Stimulated activated CD4-positive, alpha-beta T cell treated with anti-CD3 and anti-CD28 coated beads, Interleukin-1b, Interleukin-23, amount 100 ng/mL, for 24 hours (primary cell): ENCODE measurements at places on chromosomes 5 and 9.

- DNase-seq: no peak
These were observed 81.1 kb downstream of the PTPN3 start for GRCh38 chr9:109417054-109417453.

DNA sequence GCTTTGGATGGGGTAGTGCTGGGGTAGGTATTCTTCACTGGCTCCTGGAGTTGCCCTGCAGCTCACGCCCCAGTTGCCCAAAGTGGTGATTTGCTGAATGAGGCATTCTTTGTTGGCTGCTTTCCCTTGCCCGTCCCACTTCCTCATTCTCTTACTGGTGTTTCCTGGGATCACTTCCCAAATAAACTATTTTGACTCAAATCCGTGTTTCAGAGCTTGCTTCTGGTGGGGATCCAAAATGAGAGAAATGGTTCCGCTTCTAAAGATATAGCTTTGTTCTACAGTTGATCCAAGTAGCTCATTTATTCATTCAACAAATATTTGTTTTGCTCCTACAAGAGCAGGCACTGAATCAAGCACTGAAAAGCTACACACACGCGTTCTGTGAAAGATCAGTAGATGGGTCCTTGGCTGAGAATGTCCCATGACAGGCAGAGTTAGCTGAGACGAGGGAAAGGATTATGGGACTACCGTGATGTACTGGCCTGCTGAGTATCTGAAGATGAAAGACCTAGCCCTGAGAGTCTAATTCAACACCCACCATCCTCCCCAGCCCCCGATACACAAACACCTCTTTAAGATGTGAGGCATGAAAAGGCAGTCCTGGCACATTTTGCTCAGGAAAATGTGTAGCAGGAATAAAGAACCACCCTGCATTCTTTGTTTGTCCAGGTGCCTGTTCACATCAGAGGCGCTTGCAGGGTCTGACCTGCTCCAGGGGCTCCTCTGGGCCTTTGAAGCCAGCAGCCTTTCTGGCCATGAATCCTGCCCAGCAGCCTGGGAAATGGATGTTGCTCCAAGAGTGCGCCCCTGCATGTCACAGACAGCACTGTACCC is 143.1 kb upstream of the RANBP3L start:
- DNase-seq: no peak

- DNase-seq: no peak
These were observed 80.1 kb downstream of the TRIM32 start for GRCh38 chr9:116767219-116767618.

DNA sequence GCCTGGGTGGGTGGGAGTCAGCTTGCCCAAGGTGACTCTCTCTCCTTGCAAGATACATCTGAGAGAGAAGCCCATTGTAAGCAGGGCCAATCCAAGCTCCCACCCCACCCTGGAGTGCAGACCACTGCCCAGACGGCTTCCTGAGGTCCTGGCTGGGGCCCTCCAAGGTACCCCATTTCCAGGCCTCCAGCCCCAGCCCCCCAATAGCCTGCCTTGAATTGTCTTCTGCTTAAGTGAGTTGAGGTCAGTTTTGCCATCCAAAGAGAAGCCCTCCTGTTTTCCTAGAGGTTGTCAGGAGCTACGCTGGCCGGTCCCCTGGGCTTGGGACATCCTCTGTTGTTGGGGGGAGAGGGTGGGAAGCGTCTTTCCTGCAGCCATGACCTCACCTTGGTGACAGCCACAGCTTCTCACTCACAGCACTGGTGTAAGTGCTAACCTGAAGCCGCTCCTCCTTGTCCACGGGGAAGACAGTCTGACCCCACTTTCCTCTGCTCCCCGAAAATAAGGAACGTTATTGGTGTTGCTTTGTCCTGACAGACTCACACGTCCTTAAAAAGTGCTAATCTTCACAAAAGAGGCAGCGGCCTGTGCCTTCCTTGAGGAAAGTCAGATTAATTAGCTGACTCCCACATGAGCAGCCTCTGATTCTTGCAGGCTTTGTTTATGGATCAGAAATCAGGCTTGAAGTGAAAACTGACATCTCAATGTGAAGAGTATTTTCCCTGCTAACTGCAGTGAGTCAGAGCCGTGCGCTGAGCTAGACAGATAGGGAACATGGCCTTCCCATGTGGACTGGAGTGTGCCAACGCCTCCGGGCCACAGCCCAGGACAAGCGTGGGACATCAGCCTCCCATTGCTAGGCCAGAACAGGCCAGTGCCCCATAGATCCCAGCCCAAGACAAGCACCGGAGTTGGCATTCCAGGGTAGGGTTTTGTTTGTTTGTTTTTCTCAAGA is 52.3 kb downstream of the ADAMTS2 start:
- DNase-seq: no peak

DNA sequence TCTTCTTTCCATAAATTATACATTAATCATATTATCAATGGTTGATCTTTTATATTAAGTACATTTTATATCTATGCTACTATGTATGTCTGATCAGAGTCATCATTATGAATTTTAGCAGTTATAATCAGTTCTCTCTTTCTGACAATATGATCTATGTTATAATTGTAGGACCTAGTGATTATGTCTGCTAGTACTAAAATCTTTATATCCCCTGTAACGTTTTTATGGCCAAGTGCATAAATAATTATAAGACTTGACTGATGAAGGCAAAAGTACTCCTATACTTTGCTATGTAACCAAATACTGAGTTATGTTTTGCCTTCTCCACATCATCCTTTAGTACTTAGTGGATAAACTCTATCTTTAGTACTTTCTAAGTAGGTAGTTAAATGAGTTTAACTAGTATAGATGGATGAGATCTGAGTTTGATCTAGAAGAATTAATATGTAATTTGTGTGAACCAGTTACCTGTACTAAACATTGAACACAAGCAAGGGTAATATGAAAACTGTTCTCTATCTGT is 75.4 kb downstream of the SLF1 start:
- no peak for DNase-seq

DNA sequence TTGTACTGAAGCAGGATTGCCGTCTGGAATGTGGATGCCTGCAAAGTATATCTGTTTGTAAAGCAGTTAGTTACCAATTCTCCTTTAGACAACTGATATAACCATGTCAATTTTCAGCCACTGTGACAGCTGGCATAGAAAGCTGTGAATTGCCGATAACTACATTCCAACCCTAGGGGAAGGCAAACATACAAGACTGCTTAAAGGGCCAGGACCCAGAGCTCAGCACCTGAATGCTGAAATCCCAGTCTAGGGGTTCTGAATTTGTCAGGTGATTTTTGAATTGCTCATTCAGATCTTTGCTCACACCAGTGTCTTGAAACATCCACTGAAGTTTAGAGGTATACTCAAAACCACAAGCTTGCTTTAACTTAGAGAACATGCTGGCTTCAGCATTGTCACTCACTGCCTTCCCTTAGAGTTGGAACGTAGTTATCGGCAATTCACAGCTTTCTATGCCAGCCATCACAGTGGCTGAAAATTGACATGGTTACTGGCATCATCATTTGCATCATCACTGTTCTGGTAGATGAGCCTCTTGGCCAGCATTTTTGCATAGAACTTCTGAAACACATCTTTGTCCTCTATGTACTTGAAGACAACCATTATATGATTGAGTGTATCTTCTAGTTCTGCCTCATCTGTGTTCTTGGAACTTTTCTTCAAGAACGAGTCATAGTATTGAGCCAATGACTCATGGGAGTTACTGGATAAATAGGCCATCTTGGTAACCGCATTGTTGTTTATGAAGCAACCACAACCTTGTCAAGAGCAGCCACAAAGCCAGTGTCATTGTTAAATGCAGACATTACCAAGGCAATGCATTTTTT is 82.1 kb downstream of the CCDC192 start:
- DNase-seq: no peak

DNA sequence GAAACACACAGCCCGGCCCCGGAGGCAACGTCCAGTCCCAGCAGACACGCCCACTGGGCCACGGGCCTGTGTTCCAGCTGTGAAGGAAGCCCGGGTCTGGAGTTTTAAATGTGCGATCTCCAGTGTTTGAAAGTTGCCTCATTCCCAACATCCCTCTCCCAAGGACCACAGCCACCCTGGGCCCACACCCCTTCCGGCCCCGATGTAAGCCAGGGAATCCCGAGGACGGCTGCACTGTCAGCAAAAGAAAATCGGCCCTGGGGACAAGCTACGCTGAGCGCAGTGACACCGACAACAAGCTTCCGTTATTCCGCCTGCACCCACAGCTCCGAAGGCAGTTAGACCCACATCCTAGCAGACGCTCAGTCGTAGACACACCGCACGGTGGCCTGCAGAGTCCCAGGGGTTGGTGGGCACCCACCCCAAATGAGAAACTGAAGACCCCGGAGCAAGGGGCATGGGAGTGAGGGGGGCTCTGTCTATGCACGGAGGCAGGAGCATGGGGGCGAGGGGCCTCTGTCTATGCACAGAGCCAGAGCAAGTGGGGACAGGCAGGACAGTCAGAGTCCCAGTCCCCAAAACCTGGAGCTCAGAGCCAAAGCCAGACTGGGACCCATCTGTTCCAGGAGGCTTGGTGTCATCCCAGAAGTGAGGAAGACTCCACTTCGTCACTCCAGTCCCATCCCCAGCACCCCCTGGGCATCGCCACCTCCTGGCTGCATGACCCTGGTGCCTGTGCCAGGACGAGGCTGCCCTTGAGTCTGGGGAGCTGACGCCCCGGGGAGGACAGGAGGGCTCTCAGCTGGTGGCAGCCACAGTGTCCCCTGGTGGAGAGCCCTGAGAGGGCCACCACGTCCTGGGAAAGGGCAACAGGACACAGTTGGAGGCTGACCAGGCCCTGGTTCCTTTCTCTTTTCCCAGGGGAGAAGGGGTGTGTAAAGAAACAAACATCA is 23.4 kb downstream of the GLT6D1 start:
- no peak for DNase-seq

DNA sequence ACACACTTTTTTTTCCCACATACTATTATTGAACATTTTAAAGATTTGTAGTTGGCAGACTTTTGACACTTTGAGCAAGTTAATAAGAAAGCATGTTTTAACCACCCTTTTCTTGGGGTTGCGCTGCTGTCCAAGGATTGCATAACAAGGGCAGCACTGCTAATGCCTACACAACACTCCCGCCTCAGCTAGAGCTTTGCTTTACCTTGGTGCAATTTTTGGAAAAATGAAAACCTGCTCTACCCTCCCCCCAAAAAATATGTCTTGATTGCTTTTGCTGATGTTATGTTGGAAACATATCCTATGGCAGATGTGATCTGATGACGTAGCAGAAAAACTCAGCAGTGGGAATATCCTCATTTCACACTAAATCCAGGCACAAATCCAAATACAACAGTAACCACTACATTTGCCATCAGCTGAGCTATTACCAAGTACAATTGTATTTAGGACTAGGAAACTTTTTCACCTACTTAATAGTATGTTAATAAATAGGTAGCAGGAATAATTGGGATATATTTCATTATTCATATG is 51.5 kb downstream of the UBE2R2 start:
- no peak for DNase-seq

DNA sequence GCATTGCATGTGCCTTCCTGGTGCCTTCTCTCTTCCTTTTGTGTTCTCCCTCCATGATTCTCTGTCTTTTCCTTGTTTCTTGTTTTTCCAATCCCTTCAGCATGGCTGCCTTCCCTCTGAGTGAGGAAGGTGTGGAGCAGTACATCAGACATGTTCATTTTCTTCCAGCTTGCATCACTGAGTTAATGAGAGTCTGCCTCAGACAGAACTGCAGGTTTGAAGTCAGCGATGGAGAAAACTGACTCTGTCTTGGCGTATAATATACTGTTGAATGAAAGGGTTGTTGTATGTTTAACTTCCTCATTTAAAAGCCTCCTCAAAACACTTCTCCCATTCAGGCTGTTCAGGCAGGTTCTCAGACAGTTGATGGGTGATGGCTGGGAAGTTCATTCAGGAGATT is 129.3 kb downstream of the KDM4C start:
- DNase-seq: no peak

GRCh38 chr5:79568632-79569190 is 43.5 kb upstream of the TENT2 start:
- no peak for DNase-seq

DNA sequence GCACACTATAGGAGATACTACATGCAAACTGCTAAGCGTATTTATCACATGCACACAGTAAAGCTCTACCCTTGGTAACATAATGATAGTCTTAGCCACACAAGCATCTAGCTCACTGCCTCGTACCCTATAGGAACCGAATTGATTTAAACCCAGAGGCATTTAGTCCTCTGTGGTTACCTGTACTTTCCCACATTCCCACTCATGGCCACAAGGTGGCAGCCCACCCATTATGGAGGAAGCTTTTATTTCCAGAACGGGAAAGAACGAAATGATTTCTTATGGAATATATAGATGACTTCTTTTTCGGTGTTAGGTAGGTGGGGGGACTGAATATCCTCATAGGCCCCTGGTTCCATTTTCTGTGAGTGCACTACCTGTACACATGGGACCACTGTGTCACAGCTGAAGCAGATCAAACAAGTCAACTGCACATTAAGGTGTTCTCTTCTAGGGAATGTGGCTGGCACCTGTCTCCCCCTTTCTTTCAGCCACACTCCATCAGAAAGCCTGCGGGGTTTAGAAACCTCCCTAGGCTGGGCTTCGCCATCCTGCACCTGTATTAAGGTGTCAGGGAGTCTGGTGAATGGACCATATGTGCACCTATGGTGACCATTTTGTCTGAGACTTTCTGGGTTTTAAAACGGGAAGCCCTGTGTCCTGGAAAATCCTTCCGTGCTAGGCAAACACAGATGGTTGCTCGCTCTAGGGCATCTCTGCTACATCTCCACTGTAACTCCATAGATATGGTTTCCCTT is 313.2 kb downstream of the SLIT3 start:
- DNase-seq: peak; percentile 6

DNA sequence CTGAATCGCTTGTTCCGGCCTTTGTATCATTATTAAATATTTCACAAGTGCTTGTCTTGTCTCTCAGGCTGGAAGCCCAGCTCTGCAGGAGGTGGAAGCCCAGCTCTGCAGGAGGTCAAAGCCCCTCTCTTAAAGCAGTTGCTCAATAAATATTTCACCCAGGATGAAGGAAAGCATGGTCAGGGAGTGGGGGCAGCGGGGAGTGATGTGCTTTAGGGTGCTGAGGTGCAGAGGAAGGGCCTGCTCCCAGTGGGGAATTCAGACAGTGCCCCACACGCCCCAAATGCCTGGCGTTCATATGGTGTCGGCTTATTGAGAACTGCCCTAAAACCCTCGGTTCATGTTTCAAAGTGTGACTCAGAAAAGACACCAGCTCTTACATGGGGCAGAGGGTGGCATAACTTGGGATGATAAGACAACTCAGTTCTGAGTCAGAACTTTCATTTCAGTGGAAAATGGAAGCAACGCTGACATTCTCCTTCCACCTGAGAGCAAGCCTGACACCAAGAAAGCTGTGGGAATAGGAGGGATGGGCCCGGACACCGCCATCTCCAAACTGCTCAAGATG is 114.3 kb upstream of the DAP start:
- no peak for DNase-seq

GRCh38 chr5:145680169-145680568 is 155.0 kb downstream of the PRELID2 start:
- no peak for DNase-seq

DNA sequence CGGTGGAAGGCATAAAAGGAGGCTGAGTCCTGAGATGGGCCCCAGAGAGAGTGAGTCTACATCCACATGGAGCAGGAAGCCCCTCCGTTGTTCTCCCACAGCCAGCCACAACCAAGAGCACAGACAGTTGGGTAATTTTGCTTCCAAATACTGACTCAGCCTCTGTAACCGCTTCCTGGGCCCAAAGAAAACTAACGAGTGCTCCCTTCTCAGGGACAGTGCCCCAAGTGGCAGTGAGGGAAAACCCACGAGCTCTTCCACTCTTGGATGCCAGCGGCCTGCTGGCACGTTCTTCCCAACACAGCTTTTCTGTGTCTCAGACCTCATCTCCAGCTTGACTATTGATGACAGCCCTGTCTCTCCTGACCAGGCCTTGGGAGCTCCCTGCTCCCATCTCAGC is 207.6 kb downstream of the FSTL4 start:
- no peak for DNase-seq

GRCh38 chr5:59099270-59099994 is 516.6 kb downstream of the RAB3C start:
- DNase-seq: no peak
